ENCODE measurements at places on chromosomes 11 and 22. TPM values are rescaled to one million over a fixed set of nuclear protein-coding genes. Genes with fewer than 3 reads are reported as not detected.

Gene MYEOV
- total RNA-seq = not detected

Gene ALX4
- total RNA-seq = not detected

Gene TNNT3
- 10.0 TPM for total RNA-seq

Gene ACRV1
- not detected for total RNA-seq

Gene OR5A1
- not detected for total RNA-seq

Gene PNPLA3
- not detected for total RNA-seq

Gene TRIM6
- total RNA-seq = not detected

Gene SLC22A25
- total RNA-seq = not detected

Gene TESMIN
- total RNA-seq = 4.6 TPM

Gene BIK
- total RNA-seq = 1.3 TPM

DNA sequence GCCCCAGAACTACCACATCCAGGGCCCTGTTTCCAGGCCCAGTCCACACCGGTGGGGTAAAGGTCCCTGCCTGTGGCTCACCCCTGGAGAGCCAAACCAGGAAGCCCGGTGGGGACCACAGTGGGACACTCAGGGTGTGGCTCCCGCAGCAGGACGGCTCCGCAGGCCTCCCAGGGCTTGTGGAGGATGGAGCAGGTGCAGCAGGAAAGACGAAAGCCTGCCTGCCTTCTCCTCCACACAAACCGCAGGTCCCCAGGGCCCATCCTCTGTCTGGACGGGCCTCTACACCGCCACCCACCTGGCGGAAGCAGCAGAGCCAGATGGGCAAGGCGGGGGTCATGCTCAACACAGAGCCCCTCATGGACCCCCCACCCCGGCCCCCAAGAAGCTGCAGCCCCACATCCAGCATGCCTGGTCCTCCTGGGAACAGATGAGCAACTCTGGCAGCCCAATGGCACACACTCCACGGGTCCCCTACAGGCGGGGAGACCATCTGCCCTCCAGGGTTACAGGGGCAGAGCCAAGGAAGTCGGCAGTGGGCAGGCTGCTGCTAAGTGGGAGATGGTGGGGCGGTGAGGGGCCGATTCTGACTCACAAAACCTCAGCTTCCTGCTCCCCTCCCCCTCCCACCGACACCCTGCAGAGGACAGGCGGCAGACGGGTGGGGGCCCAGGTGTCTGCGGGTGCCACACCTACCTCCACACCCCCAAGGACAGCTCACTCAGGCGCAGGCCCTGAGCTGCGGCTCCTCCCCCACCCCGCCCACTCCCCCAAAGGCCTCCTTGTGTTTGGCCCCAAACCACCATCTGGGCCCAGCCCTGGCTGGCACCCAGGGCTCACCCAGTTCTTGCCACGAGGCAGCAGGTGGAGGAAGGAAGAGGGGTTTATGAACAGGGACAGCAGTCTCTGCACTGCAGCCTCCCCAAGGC is 5.2 kb downstream of the SBF1 start:
- peak; percentile 96 for DNase-seq

DNA sequence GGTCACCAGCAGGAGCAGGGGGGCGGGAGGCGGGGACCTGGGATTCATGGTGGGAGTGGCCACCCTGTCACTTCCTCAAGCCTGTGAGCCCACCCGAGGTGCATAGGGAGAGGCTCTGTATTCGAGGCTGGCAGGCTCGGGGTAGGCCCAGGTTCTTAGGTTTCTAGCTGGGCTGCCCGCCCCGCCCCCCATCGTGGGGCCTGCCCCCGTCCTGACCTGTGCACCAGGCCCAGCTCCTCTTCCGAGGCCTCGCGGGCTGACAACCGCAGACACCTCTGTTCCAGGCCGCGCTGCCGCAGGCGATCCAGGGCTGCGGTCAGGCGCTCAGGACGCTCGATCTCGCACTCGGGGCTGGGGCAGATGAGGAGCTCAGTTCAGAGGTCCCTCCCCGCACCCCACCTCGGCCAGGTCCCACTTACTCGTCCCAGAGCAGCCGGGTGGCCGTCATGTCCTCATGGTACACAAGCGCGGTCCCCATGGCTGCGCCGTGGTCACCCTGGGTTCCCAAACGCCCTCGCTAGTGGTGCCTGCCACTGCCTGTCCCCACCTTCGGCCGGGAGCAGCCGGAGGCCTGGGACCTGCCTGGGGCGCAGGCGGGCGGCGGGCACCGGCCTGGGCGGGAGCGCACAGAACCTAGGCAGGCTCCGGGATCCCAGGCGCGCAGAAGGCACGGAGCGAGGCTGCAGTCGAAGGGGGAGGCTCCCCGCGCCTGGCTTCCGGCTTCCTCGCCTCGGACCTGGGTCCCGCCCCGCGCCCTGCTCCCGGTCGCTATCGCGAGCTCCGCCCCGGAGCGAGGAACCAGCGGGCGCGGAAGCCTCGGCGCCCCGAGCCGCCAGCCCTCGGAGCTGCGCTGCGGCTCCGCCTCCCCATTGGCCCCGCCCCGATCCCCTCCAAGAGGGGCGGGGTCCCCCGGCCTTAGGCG is at the start of gene HDAC10:
Gene HDAC10 (minus strand): TSS at position 711 of the 922 bp plus-strand sequence. CDS start 233 bp downstream, at position 478.
- peak; percentile 85 for DNase-seq

- no peak for DNase-seq
These were observed 5.8 kb downstream of the CYB5R2 start for GRCh38 chr11:7667460-7667859.

- no peak for DNase-seq
These were observed 831.6 kb downstream of the KCNA4 start for GRCh38 chr11:29184939-29185890.

DNA sequence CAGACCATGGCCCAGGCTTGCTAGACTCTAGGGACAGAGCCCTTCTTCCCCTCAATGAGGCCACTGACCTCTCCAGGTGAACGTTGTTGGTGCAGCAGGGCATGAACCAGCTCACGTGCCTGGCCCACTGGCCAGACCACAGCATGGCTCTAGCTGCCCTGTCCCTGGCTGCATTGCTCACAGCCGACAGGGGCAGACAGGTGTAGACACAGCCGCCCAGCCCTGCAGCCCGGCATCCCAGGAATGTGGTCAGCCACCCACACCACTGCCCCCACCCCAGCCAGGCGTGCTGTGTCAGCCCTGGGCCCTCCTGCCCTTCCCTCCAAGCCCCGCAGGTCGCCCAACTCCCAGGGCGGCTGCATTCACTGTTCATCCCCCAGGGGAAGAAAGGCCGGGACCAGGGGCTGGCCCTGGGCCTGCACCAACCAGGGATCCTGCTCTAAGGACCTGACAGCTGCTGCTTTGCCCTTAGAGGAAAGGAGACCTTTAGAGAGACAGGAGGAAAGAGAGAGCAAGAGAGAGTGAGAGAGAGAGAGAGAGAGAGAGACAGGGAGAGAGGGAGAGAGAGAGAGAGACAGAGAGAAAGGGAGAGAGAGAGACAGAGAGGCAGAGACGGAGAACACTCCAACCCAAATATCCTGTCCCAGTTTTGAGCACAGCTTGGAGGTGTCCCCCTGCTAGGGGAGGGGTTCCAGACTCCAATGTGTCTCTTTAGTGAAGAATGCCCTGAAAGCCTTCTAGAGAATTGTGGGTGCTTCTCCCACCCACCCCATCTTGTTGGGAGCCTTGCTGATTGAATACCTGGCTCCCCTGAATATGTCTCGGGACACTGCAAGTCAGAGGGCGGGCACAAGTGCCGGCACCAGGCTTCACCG is 44.2 kb upstream of the LINC01488 start:
- no peak for DNase-seq

DNA sequence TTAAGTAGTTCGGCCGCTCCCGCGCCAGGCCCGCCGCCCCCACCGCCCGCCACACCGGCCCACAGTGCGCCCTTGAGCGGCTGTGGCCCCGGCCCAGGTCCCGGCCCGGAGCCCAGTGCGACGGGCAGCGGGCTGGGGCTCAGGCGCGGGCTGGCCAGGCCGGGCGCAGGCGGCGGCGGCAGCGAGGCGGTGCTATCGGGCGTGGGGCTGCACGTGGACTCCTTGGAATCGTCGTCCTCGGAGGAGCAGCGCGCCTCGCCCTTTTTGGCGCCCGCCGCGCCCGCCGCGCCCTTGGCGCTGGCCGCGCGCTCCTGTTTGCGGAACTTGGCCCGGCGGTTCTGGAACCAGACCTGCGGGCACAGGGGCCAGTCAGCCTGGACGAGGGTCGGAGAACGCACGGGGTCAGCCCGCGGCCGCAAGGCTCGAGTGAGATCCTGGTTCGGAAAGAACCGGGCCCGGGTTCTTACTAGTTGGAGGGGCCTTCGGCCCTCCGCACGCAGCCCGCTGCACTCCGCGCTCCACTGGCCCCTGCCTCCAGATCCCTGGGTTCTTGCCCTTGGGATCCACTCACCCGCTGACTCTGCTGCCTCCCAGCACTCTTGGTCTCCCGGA is 4.0 kb downstream of the PHOX2A start:
- peak; percentile 49 for DNase-seq

- no peak for DNase-seq
These were observed 123.6 kb downstream of the ARL14EP start for GRCh38 chr11:30446520-30446919.

- no peak for DNase-seq
These were observed 62.0 kb downstream of the C11orf91 start for GRCh38 chr11:33638608-33639007.

DNA sequence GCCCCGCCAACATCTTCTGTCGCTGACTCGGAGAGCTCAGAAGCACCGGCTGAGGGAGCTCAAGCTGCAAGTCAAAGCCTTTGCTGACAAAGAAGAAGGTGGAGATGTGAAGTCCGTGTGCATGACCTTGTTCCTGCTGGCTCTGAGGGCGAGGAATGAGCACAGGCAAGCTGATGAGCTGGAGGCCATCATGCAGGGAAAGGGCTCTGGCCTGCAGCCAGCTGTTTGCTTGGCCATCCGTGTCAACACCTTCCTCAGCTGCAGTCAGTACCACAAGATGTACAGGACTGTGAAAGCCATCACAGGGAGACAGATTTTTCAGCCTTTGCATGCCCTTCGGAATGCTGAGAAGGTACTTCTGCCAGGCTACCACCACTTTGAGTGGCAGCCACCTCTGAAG is 6.7 kb downstream of the RAG1 start:
- DNase-seq = no peak

GRCh38 chr22:43796567-43796966 is 15.5 kb downstream of the EFCAB6 start:
- DNase-seq = no peak

- DNase-seq = no peak
These were observed 40.8 kb downstream of the RIBC2 start for GRCh38 chr22:45454275-45454674.

DNA sequence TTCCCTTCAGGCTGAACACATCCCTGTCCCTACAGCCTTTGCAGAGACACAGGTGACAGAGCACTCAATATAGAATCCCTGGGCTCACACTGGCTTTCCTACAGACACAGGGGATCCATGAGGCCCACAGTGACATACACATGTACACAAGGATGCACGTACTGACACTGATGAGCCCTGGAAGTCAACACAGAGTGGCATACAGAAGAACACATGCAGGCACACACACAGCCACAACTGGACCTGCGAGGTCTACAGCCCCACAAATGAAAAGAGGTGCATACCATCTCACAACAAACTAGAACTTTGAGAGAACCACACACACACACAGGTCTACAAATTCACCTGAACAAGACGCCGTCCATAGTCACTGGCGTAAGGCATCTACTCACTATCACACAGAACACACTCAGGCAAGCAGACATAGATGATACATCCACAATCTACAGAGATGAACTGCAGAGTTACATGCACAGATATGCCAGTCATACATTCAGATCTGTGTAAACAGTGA is 3.5 kb upstream of the ZNF74 start:
- DNase-seq = no peak

GRCh38 chr11:122756417-122756816 is 81.9 kb upstream of the CRTAM start:
- DNase-seq = peak; percentile 85

DNA sequence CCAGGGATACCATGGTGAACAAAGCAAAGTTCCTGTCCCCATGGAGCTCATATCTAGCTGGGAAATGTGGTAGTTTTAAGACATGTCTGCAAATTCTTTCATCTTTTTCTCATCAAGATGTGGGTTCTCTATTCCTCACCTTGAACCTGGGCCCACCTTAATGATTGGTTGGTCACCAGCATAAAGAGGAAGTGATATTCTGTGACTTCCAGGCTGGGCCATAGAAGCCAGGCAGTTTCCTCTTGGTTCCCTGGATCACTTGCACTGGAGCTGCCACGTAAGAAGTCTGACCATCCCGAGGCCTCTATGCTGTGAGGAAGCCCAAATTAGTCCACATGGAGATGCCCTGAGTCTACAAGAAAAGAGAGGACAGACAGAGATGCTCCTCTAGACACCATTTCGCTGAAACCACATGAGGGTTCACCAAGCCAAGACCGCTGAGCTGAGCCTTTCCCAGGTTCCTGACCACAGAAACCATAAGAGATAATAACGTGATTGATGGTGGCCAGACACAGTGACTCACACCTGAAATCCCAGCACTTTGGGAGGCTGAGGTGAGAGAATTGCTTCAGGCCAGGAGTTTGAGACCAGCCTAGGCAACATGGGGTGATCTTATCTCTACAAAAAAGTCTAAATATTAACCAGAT is 119.5 kb upstream of the ISX start:
- no peak for DNase-seq
